ENCODE measurements at places on chromosomes 6 and 20.

- DNase-seq = peak; percentile 15
Observed at GRCh38 chr6:83927470-83927869, 68.0 kb downstream of the CYB5R4 start.

- DNase-seq = no peak
Observed at GRCh38 chr6:24145690-24146131, 19.7 kb downstream of the NRSN1 start.

DNA sequence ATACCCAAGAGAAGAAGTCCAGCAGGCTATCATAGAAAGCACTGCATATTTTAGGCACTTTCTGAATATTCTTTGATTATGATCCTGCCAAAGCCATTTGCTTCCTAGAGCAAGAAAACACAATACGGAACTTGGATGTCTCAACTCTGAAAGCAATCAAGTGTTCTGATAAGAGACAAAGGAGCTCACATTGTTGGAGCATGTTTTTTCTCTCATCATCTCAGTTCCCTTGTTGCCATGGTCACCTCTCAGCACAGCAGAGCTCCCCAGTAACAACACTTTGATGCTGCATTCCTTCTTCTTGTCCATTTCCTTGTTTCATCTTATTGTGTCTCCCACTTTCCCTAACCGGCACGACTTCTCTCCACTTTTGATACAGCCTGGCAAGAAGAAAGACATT is 168.7 kb upstream of the FUT9 start:
- no peak for DNase-seq

- no peak for DNase-seq
Observed at GRCh38 chr6:32833664-32834063, 4.9 kb downstream of the TAP2 start.

DNA sequence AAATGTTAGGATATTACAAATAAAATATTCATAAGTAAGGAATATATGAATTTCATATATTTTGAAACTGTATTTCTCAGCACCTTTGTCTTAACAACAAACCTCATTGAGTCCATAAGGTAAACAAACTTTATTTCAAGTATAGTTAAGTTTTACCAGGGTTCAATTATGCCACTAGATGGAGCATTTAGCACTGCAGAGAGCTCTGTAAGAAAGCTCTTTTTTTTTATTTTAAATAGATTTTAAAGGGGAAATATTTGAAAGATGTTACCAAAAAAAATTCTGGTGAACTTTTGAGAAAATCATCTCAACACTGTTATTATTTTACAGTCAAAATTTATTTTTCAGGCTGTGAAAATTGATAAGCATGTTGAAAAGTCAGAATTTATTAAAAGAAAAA is 955.2 kb upstream of the EYS start:
- peak; percentile 56 for DNase-seq

DNA sequence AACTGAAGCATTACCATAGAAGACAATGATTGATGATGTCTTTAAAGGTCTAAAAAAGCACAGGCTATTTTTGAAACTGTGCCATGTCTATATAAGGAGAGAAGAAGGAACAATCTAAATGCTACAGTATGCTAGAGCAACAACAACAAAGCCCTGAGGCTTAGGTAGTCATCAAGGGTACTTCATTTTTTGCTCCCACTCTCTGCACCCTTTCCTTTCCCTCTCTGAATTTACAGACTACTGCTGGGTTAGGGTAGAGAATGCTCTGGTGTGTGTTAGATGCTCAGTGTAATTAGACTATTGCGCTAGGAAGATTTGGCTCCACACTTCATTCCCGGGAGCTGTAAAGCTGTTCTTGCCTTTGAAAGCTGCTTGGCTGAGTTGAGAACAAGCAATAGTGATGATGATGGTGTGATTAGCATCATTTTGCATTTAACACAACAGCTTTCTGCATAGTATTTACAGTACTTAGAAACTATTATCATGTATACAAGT is 1262.5 kb upstream of the CITED2 start:
- no peak for DNase-seq
